ENCODE measurements at places on chromosomes 7 and 10.
A peak's percentile ranks its signal among the peaks of the same experiment; 100 is the strongest.

GRCh38 chr10:24706479-24707118, 17.1 kb downstream of the ARHGAP21 start:
- peak; percentile 8 for DNase-seq

DNA sequence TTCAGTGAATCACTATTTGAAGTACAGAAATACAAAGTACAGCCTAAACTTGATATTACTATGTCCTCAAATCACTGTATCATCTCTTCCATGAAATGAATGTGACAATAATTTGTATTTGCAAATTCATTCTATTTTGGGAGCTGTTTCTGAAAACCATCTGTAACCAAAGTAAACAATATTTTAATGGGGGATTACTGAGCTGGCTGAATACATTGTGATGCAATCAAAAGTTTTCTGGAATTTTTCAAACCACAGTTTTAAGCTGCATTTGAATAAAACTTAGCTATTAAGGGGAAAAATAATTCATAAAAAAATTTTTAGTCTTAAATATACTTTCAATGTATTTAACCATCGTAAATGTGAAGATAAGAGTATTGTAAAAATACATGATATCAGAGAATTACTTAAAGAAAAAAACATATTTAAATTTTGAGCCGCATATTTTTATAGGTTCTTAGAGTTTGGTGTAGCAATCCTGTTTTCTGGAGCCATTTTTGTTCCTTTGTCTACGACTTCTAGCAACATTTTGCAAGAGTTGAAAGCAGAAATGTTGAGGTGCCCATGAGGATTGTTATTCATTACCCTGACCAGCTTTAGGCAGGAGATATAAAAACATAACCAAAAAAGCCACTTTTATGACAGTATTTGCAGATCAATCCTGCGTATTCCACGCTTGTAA, 45.9 kb upstream of the AGMO start:
- no peak for DNase-seq

DNA sequence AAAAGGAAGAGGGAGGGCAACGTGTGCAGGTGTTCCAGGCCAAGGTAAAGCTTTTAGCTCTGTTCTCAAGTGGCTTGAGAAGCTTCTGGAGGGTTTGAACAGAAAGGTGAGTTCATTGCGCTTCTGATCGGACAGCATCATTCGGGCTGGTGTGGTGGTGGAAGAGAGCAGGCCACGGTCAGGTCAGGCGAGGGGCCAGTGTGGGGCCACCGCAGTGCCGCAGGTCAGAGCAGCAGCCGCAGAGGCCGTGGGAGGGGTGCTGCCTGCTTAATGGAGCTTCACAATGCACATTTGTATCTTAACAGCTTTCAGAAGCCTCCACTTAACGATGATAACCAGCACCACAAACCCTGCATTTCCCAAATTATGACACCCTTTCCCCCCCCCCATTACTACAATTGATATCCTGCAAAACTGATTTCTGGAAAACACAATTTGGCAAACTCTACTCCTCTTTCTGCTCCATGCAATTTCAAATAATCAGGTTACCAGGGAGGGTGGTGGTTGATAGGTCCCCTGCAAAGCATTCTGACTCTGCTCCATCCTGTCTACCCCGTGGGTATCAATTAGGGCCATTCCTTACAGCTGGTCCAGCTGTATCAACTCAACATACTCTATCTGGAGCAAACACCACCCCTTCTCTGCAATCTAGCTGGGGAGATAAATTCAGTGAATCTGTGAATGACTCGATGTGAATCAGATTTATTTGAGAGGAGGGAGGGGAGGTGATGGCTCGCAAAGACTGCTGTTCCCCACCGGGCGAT, 162.9 kb downstream of the ACTR3B start:
- no peak for DNase-seq

DNA sequence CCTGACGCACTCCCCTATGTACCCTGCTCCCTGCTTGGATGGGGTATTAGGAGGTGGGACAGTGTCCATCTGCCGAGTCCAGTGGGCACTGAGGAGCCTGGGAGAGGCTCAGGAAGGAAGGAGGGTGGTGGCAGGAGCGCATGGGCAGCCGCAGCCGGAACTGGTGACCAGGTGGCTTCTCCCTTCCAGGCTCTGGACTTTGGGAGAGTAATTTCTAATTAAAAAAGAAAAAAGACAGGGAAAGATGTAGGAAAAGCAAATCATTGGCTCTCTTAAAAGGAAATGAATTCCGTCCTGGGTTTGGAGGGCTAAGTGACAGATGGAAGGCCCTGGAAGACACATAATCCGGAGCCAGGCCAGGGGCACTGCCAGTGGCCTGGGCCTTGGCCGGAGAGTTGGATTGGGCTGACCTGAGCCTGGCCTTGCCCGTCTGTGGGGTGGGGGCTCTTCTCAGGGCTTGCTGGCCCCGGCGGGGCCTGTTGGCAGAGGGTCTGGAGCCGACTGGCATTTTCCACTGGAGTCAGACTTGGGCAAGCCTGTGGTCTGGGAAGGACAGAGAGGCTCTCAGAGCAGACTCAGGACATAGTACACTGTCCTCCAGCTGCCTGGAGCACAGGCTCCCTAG, 63.0 kb downstream of the NEURL1 start:
- DNase-seq: no peak

DNA sequence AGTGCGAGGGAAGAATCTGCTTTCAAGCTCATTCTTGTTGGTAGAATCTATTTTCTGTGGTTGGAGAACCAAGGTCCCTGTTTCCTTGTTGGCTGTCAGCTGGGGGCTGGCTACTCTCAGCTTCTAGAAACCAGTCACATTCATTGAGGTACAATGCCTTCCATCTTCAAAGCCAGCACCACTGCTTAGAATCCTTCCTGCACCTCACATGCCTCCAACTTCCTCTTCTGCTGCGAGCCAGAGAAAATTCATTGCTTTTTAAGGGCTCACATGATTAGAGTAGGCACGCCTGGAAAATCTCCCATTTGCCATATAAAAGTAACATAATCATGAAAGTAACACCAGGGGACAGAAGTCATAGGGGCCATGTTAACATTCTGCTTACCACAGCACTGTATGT, 28.7 kb downstream of the TES start:
- DNase-seq: no peak

Data from central memory CD4-positive, alpha-beta T cell (primary cell).